ENCODE measurements at places on chromosomes 16 and 17. TPM values are rescaled to one million over a fixed set of nuclear protein-coding genes. Genes with fewer than 3 reads are reported as not detected.

The AP2B1 gene
- 62.7 TPM for total RNA-seq

The HS3ST3B1 gene
- total RNA-seq = 29.2 TPM

The COASY gene
- 48.1 TPM for total RNA-seq

The UMOD gene
- not detected for total RNA-seq

All from right lobe of liver (tissue), 6 donors.